ENCODE measurements at places on chromosomes 7 and 10.

DNA sequence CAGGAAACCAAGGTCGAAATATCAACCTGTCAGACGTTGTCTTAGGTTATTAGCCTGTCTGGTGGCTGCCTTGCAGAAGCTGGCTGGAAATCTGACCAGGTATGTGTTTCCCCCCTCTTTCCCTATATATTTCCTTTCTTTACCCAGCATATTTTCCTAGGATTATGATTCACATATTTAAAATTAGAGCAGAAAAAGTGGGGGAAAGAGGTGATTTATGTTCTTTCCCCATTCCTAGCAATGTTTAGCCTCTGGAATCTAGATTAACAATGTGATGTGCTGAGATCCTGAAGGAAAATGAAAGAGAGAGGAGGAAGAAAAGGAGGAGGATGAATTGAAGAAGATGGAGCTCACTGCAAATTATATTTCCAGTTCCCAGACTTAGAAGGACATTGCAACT lies 421.4 kb upstream of the AUTS2 start:
- DNase-seq = no peak

DNA sequence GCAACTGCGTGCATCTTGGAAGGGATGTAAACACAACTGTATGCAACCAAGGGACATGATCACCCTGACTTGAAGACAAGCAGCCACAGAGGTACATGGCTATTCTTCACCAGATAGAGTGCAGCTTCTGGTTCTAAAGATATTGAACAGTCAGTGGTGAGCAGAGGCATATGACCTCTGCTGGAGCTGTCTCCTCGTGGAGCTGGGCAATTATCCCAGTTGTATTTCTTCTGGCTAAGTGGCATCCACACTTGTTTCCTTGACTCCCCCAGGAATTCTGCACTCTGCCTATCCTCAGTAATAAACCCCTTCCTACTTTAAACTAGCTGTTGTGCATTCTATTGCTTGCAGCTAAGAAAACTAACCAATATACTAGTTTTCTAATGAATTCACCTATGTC lies 216.8 kb downstream of the THSD7A start:
- no peak for DNase-seq

DNA sequence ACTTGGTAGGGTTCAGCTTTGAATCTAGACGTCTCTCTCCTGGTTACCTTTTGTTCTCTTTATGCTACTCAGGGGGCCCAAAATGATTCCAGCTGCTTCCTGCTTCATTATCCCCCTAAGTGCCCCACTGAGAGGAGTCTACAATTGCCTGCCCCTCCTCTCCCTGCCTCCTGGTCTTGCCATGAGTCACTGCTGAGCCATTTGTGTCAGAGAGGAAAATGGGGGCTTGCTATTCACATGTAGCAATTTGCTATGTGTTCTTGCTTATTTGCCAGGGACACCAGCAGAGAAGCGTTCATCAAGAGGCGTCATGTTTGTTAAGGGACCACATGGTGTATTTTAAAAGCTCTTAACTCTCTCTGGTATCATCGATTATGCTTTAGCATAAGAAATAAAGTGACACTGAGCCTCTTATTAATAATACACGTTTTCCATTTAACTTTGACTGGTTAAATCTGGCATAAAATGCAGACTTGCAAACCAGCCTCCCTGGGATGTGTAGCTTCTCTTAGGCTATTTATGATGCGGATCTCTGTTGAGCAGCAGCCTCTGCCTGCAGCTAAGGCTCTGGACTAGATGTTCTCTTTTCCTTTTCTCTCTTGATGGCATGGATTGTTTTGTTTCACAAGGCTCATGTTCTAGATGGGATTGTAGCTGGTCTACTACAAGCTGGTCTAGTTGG lies 239.3 kb downstream of the AUTS2 start:
- DNase-seq = no peak

DNA sequence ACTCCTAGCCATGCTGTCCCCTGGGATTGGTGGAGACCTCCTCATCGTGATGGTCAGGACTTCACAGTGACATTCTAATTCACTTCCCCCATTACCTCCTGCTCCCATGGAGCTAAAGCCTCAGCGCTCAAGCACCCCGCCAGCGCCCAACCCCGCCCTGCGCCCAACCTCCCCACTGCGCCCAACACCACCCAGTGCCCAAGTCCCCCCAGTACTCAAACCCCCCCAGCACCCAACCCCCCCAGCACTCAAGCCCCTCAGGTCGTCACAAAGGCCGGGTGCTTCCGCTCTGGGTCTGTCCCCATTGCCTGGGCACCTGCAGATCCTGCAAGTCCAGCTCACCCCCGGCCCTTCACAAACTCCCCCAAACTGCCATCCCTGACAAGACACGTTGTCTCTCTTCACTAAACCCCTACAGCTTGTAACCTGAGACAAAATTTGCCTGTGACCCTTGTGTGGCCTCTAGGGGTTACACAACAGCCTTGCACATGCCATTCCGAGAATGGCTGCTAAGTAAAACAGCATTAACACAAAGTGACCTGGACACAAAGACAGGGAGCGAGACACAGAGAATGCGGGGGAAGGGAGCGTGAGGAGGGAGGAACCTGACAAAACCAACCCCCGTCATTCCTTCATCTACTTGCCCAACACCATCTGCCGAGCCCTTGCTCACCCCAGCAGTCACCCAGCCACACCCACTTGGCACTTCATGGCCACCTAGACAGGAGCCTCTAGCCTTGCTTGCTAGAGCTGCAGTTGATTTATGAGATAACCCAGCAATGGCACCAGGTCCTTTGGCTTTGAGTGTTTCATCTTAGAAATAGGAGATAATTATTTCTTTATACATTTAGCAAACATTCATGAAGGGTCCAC lies 107.8 kb downstream of the ADARB2 start:
- DNase-seq = no peak

GRCh38 chr7:142469696-142470543 lies 212.1 kb upstream of the PRSS58 start:
- no peak for DNase-seq

DNA sequence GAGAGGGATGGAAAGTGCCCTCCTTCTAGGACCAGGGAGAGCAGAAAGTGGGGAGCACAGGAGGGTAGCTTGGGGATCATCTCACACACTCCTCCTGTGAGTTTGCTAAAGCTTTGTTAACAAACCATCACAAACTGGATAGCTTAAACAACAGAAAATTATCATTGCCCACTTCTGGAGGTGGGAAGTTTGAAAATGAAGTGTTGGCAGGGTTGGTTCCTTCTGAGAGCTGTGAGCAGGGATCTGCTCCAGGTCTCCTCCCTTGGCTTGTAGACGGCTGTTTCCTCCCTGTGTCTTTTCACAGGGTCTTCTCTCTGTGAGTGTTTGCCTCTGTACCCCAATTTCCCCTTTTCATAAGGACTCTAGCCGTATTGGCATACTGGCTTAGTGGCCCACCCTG lies 32.0 kb upstream of the CXCL12 start:
- DNase-seq = no peak

DNA sequence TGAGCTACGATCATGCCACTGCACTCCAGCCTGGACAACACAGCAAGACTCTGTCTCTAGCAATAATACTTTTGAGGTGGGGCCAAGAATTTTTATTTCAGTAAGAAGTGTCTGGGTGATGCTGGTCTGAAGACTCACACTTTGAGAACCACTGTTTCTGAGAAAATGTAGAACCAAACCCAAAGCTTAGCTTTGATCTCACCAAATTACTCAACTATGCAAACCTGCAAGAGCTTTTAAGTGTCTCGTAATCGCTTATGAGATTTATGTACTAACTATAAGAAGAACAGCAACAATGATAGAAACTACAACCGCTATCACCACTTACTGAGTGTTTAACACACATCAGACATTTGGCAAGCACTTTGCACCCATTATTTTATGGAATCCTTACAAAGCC lies 29.5 kb downstream of the APBB1IP start:
- no peak for DNase-seq

DNA sequence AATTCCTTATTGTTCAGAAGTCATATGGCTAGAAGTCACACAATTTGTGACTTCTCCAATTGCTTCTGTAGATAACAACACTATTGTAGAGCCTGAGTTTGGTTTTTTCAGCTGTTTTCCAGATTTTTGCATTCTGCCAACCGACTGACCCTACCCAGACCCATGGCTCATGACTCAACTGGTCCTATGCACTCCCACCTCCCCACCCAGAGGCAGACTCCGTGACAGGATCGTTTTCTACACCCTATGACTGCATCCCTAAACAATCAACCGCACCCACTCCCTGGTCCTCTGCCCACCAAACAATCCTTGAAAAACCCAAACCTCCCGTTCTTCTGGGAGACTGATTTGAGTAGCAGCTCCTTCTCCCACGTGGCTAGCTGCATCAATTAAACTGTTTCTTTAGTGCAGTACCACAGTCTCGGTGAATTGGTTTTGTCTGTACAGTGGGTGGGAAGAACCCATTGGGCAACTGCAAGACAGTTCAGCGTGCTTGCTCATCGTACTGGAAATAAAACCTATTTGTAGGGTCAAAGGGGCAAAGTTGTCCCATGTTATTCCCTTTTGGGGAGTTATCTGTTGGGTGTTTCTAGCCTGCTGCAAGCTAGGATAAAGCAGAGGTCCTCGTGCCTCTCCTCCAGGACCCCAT lies 150.3 kb upstream of the FAM20C start:
- DNase-seq = no peak

DNA sequence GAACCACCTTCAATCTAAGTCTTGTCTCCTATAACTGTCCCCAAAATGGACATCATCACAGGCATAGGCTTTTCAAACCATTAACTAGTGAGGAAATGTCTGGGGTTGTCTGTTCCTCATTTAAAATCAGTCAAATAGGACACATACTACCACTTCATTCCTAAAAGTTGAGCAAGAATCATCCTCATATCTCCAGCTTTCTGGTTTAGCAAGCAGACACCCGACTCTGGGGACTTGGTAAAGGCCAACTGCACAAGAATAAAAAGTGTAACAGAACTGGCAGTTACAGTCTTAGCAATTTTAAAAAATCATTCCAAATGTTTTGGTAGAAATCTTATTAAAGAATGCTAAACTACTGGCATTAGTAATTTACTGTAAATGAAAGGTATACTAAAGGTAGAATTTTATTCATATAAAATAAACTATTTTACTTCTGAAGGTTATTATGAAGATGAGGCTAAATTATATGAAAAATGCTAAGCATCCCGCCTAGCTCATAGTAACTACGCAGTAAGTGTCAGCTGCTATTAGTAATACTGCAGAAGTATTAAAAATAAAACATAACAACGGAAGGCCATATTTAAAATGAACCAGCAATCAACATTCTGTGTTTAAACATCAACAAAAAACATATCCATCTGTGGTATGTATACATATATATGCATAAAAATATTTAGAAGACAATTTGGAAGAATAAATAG lies 60.8 kb downstream of the ZNF438 start:
- DNase-seq = no peak

- DNase-seq = no peak
Measured at GRCh38 chr10:38146579-38147333, 52.6 kb downstream of the ZNF37A start.

- no peak for DNase-seq
Measured at GRCh38 chr7:3034591-3035150, 9.0 kb downstream of the CARD11 start.

- no peak for DNase-seq
Measured at GRCh38 chr7:95861041-95861440, 88.7 kb downstream of the DYNC1I1 start.

DNA sequence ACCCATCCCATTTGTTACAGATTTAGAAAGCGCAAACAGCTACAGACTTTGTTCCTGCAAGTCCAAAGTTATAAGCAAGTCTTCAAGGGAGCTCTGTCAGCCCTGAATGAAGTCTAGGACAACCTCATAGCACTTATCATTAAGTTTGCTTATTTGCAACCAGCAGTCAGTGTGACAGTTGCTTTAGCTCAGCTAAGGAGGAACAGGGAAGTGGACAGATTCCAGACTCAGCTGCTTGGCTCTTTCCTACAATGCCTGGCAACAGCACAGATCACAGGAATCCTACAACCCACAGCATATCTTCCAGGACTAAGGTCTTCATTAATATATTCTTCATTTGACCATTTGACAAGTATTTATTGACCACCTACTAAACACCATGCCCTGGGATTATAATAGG lies 17.4 kb upstream of the KIF5B start:
- DNase-seq = no peak

- no peak for DNase-seq
Measured at GRCh38 chr7:132759482-132760243, 183.4 kb upstream of the PLXNA4 start.

- no peak for DNase-seq
Measured at GRCh38 chr10:126066456-126066855, 170.1 kb downstream of the FANK1 start.

DNA sequence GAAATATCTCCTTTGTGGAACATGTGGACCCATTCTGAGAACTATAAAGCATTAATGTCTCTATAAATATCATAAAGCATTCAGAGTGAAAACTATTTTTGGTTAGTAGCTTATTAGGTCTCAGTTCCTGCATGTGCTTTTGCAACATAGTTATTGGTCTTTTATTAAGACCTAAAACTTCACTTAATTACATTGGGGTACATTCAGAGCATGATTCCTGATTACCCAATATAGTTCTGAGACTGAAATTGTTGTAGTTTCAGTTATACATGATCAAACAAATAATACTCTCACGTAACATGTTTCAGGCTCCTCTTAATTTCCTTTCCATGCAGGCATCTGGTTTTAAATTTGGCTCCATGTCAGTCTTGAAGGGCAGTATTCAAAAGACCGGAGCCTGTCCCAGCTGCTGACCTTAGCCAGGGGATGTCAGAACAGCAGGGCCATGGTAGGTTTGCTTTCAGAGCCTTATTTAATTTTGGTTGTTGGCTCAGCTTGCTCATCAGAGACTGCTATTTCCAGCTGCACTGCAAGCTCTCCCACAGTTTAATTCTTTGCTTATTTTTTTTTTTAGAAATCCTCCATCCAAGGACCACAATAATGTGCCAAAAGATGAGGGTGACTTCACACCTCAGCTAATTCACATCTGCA lies 447.8 kb upstream of the FZD8 start:
- DNase-seq = no peak
